ENCODE measurements at places on chromosomes 16 and 17.
A peak's percentile ranks its signal among the peaks of the same experiment; 100 is the strongest.

GRCh38 chr16:87569601-87570571 lies 32.4 kb upstream of the JPH3 start:
- DNase-seq = no peak

GRCh38 chr17:44279346-44279665 lies 11.4 kb upstream of the SLC4A1 start:
- no peak for DNase-seq

DNA sequence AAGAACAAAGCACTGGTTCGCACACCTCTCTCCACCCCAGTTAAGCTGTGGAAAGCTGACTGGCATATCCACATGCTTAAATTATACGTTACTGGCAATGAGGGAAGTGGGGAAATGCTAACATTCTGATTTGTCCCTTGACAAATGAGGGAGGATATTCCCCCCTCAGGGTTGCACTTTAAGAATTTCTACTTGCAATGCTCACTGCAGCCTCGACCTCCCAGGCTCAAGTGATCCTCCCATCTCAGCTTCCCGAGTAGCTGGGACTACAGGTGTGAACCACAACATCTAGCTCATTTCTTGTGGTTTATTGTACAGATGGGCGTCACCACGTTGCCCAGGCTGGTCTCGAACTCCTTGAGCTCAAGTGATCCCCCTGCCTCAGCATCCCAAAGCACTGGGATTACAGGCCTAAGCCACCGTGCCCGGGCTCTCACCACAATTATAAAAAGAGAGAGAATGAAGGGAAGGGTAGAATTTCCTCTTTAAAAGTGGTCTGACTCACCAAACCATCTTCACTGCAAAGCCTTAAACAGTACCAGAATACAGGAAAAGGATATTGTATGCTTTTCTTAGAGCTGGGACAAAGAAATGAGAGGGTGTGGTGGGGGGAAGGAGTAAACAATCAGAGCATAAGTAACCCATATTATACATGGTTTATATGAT lies 38.9 kb downstream of the KANSL1 start:
- DNase-seq = no peak

DNA sequence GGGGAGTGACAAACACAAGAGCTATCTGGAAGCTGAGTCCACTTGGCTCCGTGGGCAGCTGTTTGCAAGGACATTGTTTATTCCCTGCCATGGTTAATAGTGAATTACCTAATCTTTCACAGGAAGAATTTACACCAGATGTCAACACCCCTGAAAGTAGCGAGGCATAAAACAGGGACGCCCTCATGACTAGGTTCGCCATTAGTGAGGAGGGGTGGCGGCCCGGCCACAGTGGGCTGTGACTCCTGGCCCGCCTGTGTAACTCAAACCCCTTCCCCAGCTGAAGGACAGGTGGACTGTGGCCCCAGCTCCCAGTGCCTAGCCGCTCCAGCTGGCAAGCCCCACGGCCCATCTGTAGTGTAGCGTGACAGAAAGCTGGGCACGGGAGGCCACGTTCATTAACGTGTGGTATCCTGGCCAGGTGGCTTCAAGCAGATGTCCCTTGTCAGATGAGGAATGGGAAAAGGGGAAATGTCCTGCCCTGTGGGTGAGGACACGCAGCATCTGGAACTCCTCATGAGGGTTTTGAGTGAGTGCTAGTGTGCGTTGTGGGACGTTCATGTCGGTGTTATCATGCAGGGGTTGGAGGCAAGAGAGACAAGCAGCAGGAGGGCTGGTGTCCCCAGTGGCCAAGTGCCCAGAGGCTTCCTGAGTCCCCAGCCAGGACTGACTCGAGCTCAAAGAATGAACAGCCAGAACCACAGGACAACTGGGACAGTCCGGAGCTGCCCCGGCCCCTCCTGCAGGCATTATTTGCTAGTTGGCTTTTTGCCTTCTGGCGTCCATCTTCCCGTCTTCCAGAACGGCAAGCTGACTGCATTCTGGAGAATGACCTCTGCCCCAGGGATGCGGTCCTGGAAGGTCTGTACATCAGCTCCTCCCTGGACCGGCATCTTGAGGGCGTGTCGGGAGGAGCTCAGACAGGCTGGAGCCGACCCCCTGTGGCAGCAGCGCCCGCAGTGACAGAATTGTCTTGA lies 19.2 kb downstream of the KDM8 start:
- no peak for DNase-seq

- no peak for DNase-seq
These were observed 200.7 kb downstream of the CCDC182 start for GRCh38 chr17:57544401-57544800.

DNA sequence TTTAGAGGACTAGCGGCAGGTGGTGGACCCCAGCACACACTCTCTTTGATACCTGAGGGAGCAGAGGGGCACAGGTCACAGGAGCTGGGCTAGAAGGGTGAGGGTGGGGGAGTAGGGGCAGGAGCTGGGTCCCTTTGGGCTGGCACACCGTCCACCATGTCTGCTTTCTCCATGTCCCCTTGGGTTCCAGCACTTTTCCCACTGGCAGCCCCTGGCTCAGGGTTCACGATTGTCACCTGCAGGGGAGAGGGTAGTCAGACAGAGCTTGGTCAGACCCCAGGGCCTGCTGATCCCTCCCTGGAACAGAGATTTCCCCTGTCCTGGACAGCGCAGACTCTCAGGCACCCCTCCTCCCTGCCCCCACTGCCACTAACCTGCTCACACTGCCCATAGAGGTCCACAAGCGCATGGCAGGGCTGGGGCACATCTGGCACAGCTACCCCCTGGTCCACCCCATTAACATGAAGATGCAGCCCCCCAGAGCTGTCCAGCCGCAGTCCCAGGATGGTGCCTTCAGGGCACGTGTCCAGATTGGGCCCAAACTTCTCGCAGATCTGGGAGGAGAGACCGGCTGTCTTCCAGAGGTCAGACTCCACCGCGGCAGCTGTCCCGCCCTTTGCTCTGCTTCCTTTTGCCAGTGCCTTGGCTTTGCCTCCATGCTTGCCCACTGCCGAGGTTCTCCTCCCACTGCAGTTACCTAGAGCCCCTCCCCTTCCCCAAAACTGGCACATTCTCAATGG lies 3.1 kb upstream of the GPS2 start:
- DNase-seq = no peak

DNA sequence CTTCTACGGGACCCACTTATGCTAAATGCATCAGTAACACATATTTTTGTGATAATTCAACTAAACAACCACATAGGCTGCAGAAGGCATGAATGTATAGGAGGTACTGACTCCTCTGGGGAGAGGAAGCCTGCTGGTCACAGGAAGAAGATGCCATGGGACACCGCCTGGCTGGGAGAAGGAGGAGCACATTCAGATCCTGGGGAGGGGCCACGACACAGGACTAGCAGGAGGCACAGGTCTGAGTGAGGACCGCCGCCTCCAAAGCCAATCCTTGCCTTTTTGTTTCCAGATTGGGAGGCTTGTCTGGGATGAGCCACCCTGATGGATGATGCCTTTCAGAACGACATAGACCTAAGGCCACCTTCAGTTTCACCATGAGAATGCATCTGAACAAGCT lies 34.6 kb downstream of the MBTPS1 start:
- DNase-seq = no peak

DNA sequence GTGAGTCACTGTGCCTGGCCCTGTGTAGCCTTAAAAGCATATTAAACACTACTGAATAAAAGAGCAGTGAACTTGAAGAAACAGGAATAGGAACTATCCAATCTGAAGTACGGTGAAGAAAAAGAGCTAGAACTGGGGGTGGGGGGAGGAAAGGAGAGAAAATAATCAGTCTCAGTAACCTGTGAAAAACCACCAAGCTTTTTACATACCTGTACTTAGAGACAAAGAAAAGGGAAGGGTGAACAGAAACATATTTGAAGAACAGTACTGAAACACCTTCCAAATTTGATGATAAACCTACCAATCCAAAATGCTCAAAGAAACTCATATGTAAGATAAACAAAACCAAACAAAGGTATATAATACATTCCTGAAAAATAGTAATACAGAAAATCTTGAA lies 77.5 kb downstream of the USP32 start:
- no peak for DNase-seq

GRCh38 chr17:80671039-80671824 lies 126.6 kb downstream of the RPTOR start:
- no peak for DNase-seq

DNA sequence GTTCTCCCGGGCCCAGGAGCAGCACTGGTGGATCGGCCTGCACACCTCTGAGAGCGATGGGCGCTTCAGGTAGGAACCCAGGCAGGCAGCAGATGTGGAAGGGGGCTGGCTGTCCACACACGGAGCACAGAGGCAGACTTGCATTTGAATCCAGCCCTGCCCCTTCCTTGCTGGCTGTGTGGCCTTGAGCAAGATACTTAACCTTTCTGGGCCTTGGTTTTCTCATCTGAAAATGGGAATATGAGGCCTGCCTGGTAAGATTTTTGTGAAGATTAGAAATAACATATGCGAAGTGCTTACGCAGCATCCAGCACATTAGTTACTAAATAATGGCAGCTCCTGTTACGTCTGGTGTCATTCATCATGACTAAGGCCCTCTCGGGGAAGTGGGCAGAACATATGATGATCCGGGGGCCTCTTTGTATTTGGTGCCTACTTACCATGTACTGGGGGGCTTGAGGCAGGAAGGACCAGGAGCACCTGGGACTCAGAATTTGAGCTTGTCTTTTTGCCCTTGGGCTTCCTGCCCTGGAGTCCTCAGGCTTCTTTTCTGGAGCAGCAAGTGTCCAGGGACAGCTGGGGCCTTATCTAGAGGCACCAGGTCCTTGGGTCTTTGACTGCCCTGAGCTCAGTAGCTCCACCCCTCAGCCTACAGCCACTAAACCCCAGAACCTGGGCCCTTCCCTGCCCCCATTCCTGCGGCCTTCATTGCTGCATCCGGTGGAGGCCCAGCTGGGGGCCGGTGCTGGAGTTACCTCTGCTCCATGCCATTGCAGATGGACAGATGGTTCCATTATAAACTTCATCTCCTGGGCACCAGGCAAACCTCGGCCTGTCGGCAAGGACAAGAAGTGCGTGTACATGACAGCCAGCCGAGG lies 53.8 kb downstream of the MRC2 start:
- no peak for DNase-seq

GRCh38 chr16:1626776-1627175 lies 14.6 kb downstream of the CRAMP1 start:
- DNase-seq = no peak

- DNase-seq = peak; percentile 93
These were observed 85.9 kb downstream of the SNX29 start for GRCh38 chr16:12062343-12063003.

GRCh38 chr16:11627292-11627663 lies 40.6 kb upstream of the LITAF start:
- DNase-seq = peak; percentile 38

DNA sequence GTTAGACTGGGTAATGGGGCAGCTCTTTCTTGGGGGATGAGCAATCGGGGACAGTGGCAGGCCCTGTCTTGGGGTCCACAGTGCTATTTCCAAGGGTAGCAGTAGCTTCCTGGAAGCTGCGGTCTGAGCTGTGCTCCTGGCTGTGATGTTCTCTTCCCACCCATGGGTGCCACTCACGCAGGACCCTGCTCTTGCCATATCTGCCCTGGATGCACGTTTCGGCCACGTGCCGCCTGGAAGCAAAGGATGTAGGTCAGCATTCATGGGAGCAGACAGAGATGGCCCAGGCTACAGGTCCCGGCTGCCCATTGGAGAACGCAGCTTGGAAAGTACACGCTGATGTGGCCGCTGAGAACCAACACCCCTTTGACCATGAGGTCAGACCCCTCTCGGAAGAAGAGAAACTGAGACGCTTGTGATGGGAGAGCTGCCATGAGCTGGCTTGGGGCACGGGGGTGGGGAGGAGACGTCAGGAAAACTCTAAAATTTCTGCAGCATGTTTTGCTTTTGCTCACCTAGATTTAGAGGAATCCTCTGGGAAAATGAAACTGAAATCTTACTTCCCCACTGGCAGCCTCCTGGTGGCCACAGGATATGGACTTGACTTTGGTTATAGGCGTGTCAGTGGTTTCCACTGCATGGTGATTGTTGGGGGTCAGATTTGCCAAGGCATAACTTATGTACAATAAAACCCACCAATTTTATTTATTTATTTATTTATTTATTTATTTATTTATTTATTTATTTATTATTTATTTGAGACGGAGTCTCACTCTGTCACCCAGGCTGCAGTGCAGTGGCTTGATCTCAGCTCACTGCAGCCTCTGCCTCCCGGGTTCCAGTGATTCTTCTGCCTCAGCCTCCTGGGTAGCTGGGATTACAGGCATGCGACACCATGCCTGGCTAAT lies 36.2 kb upstream of the IRF8 start:
- DNase-seq = no peak
